ENCODE measurements at places on chromosomes 4 and X. TPM values are rescaled to one million over a fixed set of nuclear protein-coding genes. Genes with fewer than 3 reads are reported as not detected.

The HPSE gene
- total RNA-seq = 23.1 TPM

The TCP11X2 gene
- not detected for total RNA-seq

The ARSJ gene
- not detected for total RNA-seq

DNA sequence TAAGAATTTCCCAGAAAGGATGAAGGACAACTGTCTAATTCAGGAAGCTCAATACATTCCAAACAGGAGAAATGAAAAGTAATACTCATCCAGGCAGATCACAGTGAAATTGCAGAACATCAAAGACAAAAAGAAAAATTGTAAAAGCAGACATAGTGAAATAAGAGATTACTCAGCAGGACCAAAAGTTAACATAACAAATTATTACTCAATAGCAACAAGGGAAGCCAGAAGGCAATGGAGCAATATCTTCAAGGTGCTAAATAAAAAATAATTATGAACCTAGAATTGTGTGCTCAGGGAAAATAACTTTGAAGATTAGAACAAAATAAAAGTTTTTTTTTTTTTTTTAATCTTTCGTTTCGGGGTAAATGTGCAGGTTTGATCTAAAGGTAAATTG is 30.5 kb upstream of the ENPP6 start:
- DNase-seq = no peak

DNA sequence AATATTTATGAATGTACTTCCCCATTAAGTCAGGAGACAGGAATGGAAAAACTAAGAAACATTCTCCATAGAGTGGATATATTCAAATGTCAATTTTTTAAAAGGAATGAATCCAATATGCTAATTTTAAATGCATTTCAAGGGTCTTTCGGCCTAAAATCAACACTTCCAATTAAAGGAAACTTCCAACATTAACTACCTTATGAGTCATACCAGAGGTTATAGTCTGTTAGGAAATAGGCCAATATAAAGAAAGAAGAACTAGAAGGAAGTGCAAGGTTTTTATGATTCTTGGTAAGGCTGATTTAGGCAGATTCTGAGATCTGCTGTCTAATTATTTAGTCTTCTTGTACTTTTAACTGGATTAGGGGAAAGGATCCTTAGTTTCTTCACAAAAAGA is 260.1 kb upstream of the EDNRA start:
- DNase-seq = no peak

GRCh38 chr4:130125467-130125866 is 1029.5 kb downstream of the C4orf33 start:
- DNase-seq = no peak

DNA sequence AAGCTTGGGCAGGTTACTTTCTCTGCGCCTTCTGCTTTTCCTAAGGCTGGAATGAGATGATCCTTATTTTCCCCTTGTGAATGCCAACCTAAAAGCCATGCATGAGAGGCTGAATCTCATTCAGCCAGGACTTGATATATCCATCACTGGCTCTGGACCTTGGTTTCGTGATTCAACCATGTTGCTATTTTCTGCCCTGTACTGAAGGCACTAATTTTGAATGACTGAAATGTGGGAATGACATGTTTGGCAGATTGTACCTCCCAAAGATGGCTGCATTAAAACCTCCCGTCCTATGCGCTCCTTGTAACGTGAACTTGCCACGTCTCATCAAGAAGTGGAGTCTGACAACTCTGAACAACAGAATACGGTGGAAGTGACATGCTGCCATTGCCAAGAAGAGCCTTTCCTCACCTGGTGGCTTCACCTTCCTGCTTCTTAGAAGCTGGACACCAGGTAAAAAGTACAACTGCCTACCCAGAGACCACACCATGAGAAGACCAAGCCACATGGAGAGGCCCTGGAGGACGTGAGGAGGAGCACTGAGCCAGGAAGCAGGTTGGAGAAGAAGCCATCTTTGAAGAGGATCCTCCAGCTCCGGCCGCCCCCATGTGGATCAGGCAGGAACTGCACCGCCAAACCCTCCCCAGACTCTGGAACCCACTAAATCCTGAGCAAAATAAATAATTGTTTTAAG is 174.5 kb downstream of the NSUN7 start:
- DNase-seq = peak; percentile 45

GRCh38 chr4:138308356-138308755 is 66.2 kb upstream of the SLC7A11 start:
- no peak for DNase-seq

DNA sequence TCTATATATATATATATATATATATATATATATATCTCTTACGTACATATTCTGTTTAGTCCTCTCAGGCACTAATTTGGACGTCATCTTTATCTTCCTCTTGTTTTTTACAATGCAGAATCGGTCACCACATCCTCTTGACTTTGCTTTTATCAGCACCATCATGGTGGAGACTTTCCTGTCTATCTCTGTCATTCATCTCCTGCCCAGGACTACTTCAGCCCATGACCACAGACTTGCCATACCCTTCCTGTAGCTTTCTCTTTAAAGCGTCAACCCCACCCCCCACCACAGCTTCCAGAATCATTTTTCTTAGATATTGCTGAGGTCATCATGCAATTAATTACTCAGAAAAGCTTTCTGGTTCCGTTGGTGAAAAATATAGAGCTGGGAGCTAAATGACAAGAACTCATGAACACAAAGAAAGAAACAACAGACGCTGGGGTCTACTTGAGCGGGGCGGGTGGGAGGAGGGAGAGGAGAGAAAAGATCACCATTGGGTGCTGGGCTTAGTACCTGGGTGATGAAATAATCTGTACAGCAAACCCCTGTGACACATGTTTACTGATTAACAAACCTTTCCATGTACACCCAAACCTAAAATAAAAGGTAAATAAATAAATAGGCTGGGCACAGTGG is 30.5 kb upstream of the PRKX start:
- DNase-seq = peak; percentile 4

GRCh38 chrX:119549327-119550016 is 15.7 kb downstream of the STEEP1 start:
- no peak for DNase-seq

DNA sequence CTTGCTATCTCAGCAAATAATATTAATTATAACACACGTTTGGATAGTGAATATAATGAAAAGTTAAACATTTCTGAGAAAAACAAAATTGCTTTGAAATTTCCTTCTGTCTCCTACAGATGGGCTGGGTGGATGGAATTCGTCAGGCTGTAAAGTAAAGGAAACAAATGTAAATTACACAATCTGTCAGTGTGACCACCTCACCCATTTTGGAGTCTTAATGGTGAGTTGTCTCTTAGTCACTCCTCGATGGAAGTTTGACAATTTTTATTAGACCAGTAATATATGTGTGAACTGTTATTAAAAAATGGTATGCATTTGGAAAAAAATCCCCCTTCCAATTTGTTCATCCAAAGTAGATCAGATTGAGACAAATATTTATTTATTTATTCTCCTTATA is 92.5 kb upstream of the BRS3 start:
- no peak for DNase-seq

- no peak for DNase-seq
Observed at GRCh38 chr4:85737254-85737653, 262.3 kb downstream of the ARHGAP24 start.

The GYPB gene
- not detected for total RNA-seq

GRCh38 chr4:65046192-65047133 is 623.8 kb downstream of the EPHA5 start:
- no peak for DNase-seq

The SPANXN4 gene
- total RNA-seq = not detected

DNA sequence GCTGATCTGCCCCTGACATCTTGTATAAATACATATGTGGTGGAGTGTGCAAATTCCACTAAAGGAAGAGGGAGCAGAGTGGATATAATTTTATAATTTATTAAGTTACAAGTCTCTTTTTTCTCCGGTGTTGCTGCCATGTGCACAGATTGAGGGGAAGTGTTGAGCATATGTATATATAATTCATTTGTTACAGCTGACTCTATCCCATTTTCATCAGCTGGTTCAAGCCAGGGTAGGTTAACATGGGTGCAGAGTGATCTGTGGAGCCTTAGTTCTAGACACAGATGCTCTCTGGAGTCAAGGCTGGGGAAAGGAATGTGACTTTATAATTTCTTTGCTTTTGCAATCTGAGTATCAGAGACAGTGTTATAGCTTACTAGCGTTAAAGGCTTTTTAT is 103.5 kb downstream of the WWC2 start:
- DNase-seq = no peak

The MAGEC2 gene
- total RNA-seq = not detected

DNA sequence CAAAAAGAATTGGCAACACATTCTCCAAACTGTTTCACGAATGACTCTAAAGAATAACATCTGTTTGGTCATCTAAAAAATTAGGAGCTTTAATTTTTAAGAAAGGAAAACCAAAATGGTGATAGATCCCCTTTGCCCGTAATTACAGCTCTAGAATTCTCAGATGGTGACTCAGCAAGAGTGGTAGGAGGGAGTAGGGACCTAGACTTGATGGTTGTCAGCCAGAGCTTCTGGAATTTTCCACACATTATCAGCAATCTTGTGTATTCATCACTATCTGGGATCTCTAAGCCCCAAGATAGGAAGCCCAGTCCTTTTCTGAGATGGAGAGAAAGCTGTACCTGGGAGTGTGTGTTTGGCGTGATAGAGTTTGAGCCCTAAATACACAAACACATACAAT is 103.9 kb upstream of the RAB40AL start:
- no peak for DNase-seq

DNA sequence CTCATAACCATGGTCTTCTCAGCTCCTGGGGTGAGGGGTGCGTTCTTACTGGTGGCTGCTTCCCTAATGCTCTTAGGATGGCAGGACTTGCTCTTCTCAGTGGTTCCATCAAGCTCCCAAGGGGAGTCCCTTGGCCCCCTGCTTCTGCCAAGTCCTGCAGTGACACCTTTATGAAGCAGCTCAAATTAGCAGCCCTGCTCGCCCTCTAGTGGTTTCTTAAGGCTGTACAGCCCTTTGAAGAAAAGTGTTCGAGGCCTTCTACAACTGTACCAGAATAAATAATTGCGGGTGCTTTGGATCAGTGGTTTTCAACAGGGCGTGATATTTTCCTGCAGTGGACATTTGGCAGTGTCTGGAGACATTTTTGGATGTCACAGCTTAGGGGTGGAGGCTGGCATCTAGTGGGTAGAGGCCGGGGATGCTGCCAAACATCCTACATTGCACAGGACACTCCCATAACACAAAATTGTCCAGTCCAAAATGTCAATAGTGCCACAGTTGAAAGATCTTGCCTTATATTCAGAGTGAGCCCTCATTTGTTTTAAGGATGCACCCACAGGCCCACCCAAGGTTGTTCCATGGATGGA is 204.7 kb upstream of the S100G start:
- DNase-seq = peak; percentile 4

DNA sequence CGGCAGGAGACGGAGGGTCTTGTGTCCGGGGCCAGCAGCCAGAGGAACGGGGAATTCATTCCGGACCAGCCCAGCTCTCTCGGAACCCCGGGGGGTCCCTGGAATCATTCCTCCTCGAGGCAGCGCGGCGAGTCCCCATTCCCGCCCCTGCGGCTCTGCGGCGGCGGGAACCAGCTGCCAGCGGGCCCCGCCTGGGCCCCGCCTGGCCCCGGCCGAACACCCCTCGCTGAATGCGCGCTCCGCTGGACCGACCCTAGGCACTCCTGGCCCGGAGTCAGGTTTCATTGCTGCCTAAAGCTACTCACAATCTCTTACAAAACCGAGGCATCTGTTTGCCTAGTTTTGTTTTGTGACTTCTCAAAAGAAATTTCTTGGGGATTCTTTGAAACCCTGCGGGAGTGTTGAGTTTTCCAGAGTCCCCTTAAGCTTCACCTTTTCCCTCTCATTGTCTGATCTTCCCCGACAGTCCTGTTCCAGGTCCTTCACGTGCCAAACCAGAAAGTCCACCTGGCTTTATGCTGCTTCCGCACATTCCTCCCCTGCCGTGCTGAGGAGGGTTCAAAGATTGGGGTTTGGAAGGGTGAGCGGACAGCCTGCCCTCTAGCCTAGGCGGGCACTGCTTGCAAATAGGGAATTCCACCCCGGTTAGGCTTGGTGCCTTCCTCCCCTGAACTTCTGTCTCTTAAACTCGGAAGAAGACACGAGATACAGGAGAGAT is 789 bp downstream of the ARHGAP10 start:
- no peak for DNase-seq

The RHOXF2B gene
- total RNA-seq = not detected

DNA sequence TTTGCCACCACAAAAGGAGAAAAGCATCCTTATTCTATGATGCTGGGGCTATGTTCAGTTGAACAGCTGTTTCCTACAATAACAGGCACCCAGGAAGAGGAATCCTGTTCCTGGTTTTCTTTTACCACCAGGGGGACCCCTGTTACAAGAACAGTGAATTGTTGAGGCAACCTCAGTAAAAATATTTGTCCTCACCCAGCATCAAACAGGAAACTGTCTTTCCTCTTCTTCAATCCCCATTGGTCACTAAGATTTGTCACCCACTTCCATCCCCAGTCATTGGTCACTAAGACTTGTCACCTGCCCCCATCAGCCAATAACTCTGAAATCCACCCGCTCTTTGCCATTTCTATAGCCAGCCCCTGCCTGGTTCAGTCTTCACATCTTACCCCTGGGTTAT is 143.5 kb upstream of the GALNT7 start:
- DNase-seq = no peak

GRCh38 chr4:145196747-145197146 is 16.4 kb upstream of the OTUD4 start:
- DNase-seq = no peak
